ENCODE measurements at places on chromosomes 11 and 22.
A peak's percentile ranks its signal among the peaks of the same experiment; 100 is the strongest.

GRCh38 chr22:47337161-47337621 is 574.7 kb downstream of the TBC1D22A start:
- peak; percentile 22 for DNase-seq

DNA sequence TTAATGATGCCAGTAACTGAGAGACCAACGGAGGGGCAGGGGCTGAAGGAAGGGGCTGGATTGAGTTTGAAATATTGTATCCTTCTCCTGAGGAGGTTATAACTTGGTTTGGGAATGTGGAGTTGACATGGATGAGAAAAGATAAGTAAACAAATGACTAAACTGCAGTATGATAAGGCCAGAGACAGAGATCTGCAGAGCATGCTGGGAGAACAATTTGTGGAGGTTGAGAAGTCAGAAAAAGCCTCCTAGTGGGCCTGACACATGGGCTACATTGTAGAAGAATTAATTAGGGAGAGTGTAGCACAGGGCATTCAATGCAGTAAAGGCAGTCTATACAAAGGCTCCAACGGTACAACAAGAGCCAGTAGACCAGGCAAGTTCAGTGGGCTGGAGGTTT is 55.9 kb downstream of the SPON1 start:
- no peak for DNase-seq

DNA sequence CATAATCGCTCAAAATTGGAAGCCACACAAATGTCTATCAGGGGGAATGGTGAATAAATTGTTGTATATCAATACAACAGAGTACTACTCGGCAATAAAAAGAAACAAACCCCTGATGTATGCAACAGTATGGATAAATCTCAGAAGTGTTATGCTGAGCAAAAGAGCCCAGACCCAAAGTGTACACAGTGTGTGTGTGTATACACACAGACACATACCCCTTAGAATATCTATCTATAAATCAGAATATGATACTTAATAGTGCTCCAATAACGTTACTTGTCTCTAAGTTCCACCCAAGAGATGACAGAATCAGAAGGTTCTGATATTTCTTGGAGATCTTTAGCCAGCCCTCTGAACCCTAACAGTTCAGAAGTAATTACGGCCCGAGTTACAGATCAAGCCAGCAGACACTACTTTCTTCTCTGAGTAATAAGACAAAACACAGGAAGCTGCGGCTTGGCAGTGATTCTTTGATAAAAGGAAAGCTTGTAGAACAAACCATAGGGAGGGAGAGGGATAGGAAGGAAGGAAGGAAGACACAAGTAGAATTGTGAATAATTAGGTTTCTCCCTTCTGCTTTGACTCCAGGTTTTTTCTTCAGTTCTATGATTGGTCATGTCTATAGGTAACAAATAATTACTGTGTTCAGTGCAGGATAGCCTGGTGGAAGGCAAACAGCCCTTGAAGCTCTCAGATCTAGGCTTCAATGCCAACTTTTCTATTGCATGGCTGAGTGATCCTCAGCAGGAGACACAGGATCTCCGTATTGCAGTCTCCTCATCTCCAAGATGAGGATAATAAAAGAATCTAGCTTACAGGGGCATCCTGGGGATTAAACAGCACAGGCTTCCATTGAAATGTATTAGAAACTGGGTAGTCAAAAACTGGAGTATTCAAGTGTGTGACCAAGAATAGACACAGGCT is 75.6 kb upstream of the TEAD1 start:
- no peak for DNase-seq

GRCh38 chr22:37636186-37636948 is 3.1 kb upstream of the SH3BP1 start:
- DNase-seq: no peak
